SK-N-SH (cell line): ENCODE measurements at places on chromosomes 13 and 19. TPM values are rescaled to one million over a fixed set of nuclear protein-coding genes. Genes with fewer than 3 reads are reported as not detected.

The HRC gene
- polyA plus RNA-seq = not detected in 2 replicates

- DNase-seq = no peak
Measured at GRCh38 chr13:67518785-67519184, 288.6 kb upstream of the PCDH9 start.

DNA sequence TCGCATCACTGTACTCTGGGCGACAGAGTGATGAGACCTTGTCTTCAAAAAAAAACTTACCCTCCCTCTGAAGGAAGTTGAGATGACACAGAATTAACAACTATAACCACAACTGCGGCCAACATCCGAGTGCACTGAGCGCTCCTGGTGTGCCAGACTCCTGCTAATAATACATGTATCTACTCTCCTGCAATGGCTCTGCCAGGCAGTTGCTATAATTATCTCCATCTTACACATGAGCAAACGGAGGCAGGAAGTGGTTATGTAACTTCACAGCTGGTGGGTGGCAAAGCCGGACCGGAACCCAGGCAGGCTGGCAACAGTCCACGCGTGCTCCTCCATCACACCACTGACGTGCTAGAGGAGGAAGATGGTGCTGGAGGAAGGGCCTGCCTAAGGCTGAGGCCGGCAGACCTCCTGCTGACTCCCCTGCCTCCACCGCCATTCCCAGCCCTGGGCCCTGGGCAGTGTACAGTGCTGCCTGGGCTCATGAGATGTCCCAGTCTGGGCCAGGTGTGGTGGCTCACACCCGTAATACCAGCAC is 12.6 kb downstream of the XRCC1 start:
- DNase-seq = no peak

GRCh38 chr19:56253737-56254136 is 18.8 kb upstream of the EDDM13 start:
- peak; percentile 61 for DNase-seq

GRCh38 chr19:46614114-46614722 is 10.7 kb downstream of the PTGIR start:
- peak; percentile 91 for DNase-seq

DNA sequence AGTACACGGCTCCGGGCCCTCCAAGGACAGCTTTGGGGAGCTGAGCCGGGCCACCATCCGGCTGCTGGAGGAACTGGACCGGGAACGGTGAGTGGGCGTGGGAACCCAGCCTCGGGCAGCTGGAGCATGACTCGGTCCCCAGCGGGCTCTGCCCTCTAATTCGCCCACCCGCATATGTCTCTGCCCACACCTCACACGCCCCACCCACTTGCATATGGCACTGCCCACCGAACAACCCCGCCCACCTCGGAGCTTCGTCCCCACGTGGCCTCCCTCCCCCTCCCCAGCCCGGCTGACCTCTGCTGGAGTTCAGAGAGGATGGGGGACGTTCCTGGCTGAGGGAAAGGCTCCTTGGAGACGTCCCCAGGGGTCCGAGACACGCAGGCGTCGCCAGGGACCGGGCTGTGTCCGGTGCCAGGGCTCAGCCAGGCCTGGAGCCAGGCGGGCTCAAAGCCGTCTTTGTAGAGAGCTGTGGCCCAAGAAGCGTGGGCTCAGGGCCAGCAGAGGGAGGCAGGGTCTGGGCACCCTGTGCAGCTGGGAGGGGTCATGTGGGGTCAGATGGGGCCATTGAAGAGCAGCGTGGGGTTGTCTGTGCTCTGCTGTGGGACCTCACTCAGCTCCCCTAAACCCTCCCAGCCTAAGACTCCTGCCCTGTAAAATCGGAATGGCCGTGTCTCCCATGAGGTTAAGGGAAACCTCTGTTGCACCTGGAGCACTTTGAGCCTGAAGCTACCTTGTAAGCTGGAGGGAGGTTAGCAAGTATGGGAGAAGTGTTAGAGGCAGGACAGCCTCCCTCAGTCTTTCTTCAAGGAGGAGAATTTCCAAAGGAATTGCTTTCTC is 3.8 kb downstream of the APC2 start:
- peak; percentile 75 for DNase-seq

DNA sequence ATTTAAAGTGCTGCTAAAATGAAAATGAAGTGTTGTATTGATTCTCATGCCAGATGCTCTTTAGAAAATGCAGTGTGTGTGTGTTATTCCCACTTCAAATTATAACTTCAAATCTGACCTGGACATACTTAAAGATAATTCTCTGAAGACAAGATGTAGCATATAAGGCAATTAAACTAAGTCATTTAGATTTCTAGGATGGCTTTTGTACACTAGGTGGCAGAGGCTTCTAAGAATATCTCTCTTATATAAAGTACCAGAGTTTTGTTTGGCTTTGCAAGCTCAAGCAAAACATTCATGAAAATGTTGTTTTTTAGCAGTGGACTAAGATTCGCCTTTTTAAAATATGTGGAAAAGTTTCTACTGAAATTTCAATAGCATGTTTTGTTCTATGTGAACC is 407.2 kb downstream of the GPC5 start:
- DNase-seq = no peak

The TMEM221 gene
- 0.41 and 0.62 TPM in 2 replicates for polyA plus RNA-seq

- no peak for DNase-seq
Measured at GRCh38 chr13:49472186-49472585, 23.6 kb upstream of the PHF11 start.

DNA sequence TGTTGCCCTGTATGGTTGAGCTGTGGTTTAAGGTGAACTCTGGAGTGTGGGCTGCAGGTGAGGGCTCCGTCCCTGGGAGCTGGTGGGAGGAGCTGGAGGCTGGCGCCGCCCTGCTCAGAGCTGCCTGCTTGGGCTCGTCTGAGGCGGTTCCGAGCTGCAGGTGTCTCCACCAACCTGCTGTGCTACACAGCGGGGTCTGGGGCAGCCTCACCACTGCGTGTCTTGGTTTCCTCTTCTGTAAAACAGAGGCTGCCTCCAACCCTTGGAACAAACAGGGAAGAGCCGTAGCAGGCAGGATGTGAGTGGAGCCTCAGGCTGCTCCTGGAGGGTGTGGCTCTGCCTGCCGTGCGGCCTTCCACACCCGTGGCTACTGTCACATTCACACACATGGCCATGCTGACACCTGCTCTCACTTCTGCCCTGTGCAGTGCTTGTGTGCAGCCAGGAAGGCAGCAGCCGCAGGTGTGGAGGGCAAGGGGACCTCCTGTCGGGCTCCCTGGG is 21.4 kb downstream of the NAXD start:
- DNase-seq = no peak

The ZNF121 gene
- 1.8 and 2.8 TPM in 2 replicates for polyA plus RNA-seq

The INAFM1 gene
- polyA plus RNA-seq = 3.8 and 5.5 TPM in 2 replicates

DNA sequence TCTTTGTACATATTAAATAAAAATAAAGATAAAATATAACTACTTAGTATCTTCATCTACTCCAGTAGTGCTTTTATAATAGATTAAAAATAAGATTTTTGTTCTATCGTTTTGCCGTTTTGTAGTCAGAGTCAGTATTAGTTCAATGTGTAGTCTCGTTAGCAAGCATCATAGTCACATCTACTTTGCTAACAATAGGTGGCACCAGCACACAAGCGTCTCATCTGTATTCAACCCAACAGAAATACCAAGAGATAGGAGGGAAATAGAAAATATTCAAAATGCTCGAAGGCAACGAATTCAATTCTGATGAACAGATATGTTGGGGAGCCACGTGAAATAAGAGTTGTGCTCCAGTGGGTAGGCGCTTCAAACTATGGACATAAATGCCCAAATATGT is 21.4 kb upstream of the MICU2 start:
- DNase-seq = peak; percentile 36

GRCh38 chr19:35403116-35403760 is 32.4 kb downstream of the GPR42 start:
- DNase-seq = no peak

DNA sequence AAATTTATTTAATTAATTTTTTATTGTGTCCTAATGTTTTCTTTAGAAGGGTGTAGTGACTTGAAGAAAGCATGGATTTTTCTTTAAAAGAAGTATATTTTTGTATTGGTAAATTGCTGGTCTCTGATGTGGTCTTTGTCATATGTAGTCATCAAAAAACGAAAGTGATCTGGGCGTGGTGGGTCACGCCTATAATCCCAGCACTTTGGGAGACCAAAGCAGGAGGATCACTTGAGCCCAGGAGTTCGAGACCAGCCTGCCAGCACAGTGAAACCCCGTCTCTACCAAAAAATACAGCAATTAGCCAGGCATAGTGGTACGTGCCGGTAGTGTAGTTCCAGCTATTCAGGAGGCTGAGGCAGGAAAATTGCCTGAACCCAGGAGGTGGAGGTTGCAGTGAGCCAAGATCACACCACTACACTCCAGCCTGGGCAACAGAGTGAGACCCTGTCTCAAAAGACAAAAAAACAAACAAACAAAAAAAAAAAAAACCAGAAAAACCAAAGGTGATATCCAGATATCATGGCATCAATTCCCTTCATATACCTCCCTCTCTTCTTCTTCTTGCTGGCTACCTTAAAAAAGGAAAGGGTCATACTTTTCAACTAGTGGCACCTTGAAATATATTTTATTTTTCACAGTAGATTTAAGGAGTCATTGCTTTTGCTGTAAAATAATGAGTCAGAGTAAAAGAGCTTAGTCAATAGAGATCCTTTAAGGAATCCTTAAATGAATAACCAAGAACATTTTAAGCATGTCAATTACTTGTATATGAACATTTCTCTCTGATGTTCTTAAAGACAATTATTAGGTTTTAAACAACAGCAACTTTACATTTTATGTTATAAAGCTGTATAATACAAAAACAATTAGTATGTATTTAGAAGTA is 19.9 kb downstream of the KCTD4 start:
- DNase-seq = no peak

The LILRB1 gene
- not detected in 2 replicates for polyA plus RNA-seq

DNA sequence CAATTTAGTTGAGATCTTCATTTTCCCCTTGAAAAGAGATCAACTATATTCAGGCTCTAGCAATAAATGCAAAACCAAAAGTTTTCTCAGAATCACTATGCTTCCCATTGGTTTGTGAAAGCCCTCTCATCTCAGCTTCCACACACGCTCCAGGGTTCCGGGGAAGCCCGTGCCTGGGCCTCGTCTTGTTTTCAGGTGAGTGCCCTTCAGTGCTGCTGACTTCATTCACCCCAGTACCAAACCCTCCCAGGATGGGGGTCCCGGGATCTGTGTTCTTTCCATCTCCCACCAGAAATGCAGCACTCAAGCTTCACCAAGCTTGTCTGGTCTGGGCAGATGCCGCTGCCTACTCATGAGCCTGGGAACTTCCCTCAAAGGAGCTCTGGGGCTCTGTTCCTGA is 97.7 kb downstream of the TEX29 start:
- no peak for DNase-seq

- DNase-seq = no peak
Measured at GRCh38 chr13:113169277-113170272, 11.1 kb downstream of the PROZ start.

GRCh38 chr19:49390929-49391359 is 2.9 kb downstream of the KASH5 start:
- no peak for DNase-seq

DNA sequence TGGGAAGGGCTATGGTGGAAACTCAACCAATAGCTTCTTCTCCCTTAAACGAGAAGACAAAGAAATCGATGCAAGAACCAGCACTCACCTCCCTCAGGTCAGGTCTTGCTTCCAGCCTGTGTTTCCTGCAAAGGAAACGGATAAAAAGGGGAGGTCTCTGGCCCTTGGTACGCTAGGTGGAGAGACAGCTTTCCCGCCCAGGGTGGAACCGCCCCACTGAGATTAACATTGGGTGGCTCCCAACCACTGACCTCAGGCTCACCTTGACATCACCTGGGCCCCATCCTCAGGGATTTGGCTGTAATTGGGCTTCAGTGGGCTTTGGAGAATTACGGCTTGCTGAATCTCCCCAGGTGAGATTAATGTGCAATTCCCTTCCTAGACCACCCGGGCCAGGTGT is at the start of gene NLRP7:
Gene NLRP7 (minus strand): TSS at position 150 of the 400 bp plus-strand sequence.
- no peak for DNase-seq

- no peak for DNase-seq
Measured at GRCh38 chr13:93709506-93710244, 483.1 kb downstream of the GPC6 start.

DNA sequence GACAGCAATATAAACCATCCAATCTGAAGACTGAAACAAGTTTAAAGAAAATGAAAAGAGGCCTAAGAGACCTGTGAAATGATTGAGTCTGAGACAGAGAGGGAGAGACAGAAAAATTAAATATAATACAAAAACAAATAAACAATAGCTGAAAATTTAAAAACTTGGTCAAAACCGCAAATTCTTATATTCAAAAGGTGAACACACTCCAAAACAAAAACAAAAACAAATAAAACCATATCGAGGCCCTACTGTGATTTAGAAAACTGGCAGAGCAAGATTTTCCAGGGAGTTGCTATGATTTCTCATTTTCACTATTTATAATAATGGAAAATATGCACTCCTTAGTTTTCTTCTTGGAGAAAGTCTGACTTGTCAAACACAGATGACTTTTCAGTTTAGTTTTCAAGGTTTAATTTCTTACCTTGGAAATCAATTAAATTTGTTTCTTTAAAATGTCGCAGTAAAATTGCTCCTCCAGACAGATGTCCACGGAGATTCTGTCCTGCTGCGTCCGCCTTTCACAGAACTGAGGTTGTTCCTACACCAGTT is 1420.3 kb downstream of the UQCRFS1 start:
- no peak for DNase-seq

GRCh38 chr13:106986033-106986484 is 418.1 kb upstream of the ARGLU1 start:
- DNase-seq = no peak

The CRLF1 gene
- 0.71 and 0.84 TPM in 2 replicates for polyA plus RNA-seq

DNA sequence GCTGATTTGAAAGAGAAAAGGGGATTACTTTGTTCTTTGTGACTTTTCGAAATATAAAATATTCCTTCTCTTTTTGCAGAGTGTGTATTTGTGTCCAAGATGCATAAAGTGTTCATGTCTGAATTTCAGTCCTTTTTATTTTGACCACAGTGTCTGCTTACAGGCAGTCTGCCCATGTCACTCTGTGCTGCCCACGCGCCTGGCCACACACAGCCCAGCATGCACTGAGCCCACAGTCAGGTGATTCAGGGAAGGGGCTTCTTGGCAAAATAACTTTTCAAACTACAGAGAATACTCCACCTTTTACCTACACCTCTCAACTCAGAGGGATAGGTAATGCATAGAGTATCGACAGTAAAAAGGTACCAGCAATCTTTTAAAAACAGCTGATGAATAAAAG is 142.5 kb upstream of the TRPC4 start:
- no peak for DNase-seq

- DNase-seq = no peak
Measured at GRCh38 chr13:94761407-94761806, 49.1 kb upstream of the SOX21 start.

GRCh38 chr13:96746886-96747285 is 247.4 kb downstream of the OXGR1 start:
- no peak for DNase-seq

The C19orf33 gene
- not detected in 2 replicates for polyA plus RNA-seq

- DNase-seq = peak; percentile 38
Measured at GRCh38 chr13:30334663-30335386, 27.5 kb upstream of the KATNAL1 start.

DNA sequence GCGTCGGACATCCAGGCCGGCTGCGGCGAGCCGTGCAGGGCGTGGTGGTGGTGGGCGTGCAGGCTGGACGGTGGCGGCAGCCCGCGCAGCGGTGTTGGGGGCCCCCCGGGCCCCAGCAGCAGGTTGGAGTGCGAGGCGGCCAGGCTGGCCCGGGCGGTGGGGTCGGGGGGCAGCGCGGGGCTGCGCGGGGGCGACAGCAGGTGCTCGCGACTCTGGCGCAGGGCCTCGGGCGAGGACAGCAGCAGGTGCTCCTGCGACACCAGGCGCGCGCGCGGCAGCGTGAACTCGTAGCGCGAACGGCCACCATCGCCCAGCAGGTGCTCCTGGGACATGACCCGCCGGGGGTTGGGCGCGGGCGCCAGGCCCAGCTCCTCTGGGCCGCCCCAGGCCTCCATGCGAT is 9.8 kb downstream of the SHISA7 start:
- DNase-seq = no peak

The UHRF1 gene
- polyA plus RNA-seq = 23.9 and 43.4 TPM in 2 replicates

GRCh38 chr13:73367886-73368285 is 309.1 kb downstream of the KLF5 start:
- no peak for DNase-seq

The PRTN3 gene
- not detected in 2 replicates for polyA plus RNA-seq
